ENCODE measurements at places on chromosomes 4 and X. TPM values are rescaled to one million over a fixed set of nuclear protein-coding genes. Genes with fewer than 3 reads are reported as not detected.

GRCh38 chr4:182518421-182518820 lies 275.2 kb downstream of the TENM3 start:
- no peak for DNase-seq

The SPACA5 gene
- total RNA-seq = not detected

DNA sequence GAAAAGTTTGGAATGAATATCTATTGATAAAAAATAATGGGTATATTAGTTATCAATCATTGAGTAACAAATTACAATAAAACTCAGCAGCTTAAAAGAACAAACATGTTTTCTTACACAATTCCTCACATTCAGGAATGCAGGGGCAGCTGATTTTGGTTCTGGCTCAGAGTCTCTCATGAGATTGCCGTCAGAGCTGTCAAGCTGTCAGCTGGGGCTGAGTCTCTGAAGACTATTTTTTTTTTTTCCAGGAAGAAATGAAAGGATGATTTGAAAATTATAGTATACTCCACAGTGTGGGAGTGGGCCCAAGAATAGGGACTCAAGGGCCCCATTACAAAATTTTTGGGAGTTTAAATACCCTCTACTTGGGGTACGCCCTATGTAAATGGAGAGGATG lies 219.1 kb downstream of the GC start:
- DNase-seq = no peak

- DNase-seq = peak; percentile 9
These were observed 1049.8 kb upstream of the GRIA3 start for GRCh38 chrX:122134291-122134690.

DNA sequence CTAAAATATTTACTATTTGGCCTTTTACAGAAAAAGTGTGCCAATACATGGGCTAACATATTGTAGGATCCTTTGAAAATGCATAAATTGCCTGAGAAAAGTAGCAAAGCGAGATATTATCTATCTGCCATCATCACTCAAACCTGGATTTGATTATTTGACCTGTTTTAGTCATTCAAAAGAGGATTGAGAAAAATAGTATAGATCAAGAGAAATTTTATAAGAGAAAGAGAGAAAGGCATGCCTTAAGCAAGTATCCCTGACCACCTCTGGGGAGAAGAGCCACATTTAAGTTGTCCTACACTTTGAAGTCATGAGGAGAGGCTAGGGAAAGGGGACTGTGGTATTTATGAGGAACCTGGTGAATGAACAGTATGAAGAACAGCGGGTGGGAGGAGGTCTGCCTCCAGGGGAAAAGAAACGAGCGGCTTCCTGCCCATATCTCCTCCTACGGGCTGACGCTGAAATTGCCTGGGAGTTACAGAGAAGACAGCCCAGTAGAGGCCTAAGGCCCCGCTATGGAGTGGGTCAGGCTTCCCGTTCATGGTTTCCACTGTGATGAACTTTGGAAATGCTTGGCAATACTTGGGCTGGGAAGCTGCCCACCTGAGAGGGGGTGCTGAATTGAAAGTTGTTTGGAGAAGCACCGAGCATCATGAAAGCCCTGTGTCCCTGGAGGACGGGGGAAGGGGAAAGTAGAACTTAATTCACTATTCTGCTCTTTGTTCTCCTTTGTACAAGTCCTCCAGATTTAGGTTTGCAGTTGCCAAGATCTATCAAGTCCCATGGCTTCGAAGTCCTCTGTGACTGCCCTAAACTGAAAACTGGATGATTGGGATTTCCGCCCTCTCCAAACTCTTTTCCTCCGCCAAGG lies 106.9 kb upstream of the ACSL4 start:
- no peak for DNase-seq

The VCX3B gene
- not detected for total RNA-seq

The H2BW2 gene
- total RNA-seq = not detected

DNA sequence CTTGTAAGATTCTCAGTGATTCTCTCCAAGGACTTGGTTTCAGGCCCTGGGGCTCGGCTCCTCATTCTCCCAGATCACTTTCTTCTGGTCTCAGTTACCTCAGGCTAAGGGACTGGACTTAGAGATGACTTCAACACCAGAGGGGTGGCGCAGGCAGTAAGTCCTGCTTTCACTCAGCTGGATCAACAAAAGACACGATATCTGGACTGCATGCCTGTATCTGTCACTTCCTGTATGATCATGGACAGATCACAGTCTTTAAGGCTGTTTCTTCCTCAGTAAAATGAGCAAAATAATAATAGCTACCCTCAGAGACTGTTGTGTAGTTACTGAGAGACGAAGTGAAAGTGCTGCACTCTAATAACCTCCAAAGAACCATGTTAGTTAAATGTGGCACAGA lies 19.5 kb upstream of the CXCR3 start:
- peak; percentile 41 for DNase-seq

DNA sequence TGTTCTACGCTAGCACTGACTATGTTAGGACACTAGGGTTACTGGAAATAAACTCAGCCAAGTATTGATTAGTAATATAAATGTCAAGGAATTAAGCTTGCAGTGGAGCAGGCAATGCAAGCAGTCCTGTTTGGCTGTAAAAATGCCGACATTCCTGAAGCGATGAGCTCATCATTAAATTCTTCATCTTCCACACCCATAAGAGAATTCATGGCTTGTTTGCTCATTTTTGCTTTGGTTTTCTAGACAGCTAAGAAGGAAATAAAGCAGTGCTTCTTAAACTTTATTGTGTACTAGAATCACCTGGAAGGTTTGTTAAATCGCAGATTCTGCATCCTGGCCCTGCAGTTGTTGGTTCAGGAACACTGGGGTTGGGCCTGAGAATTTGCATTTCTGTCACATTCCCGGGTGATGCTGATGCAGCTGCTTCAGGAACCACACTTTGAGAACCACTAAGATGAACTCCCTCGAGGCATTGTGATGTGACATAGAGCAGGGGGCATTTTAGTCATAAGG lies 17.8 kb downstream of the ANXA3 start:
- peak; percentile 92 for DNase-seq

GRCh38 chr4:109148577-109149075 lies 153.8 kb downstream of the COL25A1 start:
- no peak for DNase-seq
